ENCODE measurements at places on chromosomes 3 and 15. TPM values are rescaled to one million over a fixed set of nuclear protein-coding genes. Genes with fewer than 3 reads are reported as not detected.

- ATAC-seq: peak; percentile 93
Measured at GRCh38 chr15:59313641-59314332, 58.9 kb downstream of the MYO1E start.

C3orf22 gene
- not detected for total RNA-seq

SLC22A14 gene
- total RNA-seq: 0.24 TPM

DNA sequence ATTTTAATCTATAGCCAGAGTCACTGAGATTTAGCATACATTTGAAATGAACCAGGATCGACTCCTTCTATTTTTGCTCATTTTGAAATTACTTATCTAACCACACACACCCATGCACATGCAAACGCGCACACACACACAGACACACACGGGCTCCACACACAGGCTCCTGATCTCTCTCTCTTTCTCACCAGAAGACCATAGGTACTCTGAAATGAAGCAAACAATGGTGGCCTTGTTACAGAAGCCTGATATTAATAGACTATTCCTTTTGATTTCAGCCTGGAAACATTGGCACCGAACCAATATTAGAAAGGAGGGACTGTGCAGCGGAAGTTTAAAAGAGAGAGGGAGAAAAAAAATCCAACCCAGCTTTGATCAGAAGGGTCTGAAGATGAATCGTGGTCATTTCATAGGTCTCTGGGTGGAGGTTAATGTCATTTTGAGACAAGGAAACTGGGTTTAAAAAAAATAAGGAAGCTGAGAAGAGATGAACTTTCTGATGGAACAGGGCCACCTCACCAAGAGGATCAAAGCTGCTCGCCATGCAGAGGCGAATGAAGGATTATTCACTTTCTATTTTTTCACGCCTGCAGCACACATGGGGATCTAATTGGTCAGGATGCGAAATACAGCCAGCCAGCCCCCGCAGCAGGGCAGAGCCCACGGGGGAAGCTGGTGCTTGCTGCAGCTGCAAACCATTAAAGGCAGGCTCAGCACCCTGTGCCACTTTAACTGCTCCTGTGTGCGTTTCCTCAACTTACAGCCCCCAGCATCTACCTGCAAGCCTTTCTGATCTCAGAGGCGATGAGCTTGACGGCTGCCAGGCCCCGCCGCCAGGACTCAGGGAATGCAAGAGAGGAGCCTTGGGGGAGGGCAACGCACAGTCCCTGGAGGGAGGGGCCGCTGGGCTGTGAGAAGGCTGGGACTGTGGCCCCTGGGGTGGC is 88.8 kb downstream of the HES1 start:
- no peak for ATAC-seq

DNA sequence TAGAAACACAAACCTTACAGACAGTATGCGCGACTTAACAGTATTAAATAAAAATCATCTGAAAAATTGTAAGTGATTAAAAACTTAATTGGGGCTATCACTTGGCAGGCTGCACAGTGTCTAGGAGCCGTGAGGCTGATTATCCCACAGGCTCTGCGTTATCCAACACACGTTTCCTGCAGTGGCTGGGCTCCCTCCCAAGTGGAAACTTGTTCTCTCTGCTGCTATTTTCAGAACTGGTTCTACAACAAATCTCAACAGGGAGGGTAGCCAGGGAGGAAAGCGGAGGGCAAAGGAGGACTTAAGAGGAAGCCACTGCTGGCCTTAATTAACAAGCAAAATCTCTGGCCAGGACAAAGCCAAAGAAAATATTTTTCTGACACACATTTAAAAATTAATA is 555.2 kb downstream of the MAGI1 start:
- peak; percentile 89 for ATAC-seq

DNA sequence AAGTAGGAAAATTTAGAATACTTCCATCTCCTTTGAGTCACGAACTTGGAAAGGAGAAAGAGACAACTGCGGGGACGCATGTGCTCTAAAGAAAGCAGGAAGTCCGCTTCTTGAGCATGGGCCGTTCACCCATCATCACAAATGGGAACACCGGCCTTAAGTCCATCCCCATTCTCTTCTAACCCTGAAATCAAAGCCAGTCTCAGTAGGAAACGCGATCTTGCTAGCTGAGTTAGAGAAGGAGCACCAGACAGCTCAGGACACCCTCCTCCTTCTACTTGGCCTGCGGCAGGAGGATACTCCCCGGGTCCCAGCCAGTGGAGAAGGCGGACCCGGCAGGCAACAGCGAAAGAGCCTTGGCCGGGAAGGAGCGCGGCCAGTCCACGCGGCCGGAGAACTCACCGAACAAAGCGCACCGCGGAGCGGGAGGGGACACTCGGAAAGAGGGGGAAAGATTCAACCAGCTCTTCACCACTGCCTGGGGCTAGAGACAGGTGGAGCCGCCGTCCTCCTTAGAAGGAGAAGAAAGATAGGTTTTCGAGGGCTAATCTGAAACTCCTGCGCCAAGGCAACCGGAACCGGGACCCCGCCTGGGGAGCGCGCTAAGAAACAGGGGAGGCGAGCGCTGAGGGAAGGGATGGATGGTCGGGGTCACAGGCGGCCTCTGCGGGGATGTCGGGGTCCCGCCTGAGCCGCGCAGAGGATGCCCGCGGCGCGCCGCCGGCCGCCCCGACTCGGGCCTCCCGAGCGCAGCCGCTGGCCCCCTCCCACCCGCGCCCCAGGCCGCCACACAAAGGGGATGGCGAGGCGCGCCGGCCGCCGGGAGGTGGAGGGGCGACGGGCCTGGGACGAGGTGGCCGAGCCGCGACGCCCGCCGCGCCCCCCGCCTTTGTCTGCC is 818 bp downstream of the SLC4A7 start:
- ATAC-seq: no peak

- ATAC-seq: peak; percentile 48
Measured at GRCh38 chr3:40477666-40478065, 744 bp downstream of the ZNF619 start.

All from esophagus mucosa (tissue), 1 donor.